ENCODE measurements at places on chromosomes 16 and 17.

DNA sequence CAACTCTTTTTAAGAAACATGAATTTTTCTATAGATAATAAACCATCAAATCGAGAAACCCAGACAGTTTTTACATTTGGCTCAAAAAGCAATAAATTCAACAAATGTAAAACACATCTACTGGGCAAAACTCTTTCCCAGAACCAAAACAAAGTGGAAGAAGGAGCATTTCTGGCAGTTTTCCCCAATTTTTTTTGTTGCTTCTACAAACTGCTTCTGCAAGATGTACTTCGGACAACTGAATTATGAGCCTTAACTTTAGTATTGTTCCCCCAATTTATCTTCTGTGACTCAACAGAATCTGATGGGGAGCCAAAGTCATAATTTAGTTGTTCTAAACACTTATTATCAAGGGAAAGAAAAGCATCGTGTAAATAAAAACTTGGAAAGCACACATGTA is 1047.2 kb downstream of the CDH11 start:
- no peak for DNase-seq

DNA sequence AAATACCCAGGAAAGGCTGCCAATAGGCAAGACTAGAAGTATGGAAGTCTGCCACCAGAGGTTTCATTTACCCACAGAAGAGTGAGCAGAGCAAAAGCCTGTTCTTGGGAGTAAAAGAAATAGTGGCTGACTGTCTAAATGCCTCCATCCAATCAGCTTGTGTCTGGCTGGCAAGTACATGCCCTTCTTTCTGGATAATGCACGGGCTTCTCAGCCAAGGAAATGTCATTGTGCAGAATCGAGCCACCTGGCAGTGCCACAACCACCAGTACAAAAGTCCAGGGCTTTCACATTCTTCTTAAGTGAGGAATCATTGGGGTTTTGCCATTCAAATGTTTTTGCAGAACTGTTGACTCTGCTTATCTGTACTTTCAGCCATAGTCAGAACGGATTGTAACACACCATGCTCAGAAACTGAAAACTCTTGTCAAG is 10.1 kb upstream of the ERCC4 start:
- no peak for DNase-seq

- DNase-seq = no peak
Measured at GRCh38 chr16:1287982-1288670, 21.3 kb upstream of the UBE2I start.

DNA sequence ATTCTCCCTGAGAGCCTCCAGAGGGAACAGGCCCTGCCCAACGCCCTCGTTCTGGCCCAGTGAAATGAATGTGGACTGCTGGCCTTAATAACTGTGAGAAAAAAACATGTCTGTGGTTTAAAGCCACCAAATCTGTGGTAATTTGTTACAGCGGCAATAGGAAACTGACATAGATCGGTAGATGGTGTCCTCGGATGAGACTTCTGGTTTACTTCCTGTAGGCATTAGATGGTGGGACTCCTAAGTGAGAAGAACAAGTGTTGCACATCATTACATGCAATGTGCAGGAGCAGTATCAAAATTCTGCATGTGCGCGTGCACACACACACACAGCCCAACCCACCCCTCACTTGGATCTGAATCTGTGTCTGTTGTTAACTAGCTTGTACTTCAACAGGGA is 42.0 kb downstream of the CDK5R1 start:
- no peak for DNase-seq

- DNase-seq = no peak
Measured at GRCh38 chr17:41800601-41801373, 11.0 kb downstream of the P3H4 start.

DNA sequence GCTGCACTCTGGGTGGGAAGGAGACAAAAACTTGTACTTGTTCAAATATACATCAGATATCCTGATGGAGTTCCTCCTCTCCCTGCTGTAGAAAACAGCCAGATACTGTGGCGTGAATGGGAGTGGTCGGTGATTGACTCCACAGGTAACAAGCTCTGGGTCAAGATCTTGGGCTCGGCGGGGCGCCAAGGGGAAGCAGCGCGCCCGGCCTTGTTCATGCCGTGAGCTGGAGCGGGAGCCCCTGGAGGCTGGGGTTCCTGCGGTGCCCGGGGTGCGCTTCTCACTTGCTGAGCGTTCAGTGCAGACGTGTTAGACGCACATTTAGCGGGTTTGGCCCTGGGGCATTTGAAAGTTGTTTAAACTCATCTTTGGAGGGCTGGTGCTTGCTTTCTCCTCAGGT is 44.4 kb downstream of the BANP start:
- DNase-seq = no peak

GRCh38 chr17:17380145-17380925 is 77.2 kb downstream of the NT5M start:
- no peak for DNase-seq

DNA sequence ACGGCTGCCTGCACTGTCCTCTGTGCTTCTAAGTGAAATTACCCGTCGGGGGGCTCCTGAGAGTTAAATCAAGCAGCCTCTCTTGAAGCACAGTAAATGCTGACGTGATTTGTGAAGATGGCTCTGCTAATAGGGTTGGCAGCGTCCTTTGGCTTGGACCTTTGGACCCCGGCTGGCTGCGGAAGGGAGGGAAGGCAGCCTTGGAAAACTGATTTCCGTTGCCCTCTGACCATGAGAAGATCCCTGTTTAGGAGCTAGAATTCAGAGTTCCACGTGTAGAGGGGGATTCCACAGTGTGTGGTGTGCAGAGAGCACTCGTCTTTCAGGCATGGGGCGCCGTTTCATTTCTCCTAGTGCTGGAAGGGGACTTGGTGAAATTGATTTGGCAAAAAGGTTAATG is 640.8 kb downstream of the WWOX start:
- no peak for DNase-seq
